ENCODE measurements at places on chromosomes 4 and X.

- DNase-seq = no peak
Measured at GRCh38 chr4:126202226-126202625, 887.5 kb downstream of the FAT4 start.

- no peak for DNase-seq
Measured at GRCh38 chr4:38154252-38154651, 194.1 kb downstream of the PTTG2 start.

DNA sequence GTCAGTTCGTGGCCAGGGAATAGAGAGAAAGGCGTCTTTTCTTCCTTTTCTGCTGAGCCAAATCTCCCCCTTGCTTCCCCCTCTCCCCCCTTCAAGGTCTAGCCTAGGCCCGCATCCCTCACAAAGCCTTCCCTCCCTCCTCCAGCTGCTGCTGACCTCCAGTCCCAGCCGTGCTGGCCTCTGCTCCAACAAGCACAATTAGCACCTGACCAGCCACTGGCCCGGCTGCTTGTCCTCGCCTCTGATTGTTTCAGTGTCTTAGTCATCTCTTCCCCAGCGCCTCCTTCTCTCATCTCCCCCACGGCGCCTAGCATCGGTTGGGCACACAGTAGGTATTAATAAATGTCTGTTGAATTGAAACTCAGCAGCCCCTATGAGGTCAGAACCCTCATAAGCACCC lies 4.2 kb downstream of the ELF4 start:
- DNase-seq = no peak

- no peak for DNase-seq
Measured at GRCh38 chr4:86961605-86962295, 26.9 kb downstream of the AFF1 start.

- DNase-seq = no peak
Measured at GRCh38 chrX:19955306-19955705, 35.6 kb downstream of the BCLAF3 start.

- no peak for DNase-seq
Measured at GRCh38 chr4:127416115-127416514, 216.6 kb upstream of the INTU start.

DNA sequence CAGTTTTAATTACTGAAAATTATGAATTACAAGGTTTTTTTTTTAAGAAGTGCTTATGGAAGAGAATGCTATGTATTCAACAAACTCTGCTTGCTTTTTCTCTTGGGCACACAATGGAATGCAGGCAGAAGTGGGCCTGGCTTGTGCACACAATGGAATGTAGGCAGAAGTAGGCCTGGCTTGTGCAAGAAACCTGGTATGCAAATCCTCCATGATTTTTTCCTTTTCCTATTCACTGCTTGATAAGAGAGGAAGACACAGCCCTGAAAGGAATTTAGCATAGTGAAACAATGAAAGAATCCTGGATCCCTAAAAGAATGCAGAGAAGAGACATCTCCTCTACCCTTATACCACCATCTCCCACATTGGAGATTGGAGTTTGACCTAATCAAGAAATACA lies 138.4 kb downstream of the COL25A1 start:
- DNase-seq = no peak

GRCh38 chr4:32771491-32771890 lies 2051.3 kb downstream of the PCDH7 start:
- no peak for DNase-seq

DNA sequence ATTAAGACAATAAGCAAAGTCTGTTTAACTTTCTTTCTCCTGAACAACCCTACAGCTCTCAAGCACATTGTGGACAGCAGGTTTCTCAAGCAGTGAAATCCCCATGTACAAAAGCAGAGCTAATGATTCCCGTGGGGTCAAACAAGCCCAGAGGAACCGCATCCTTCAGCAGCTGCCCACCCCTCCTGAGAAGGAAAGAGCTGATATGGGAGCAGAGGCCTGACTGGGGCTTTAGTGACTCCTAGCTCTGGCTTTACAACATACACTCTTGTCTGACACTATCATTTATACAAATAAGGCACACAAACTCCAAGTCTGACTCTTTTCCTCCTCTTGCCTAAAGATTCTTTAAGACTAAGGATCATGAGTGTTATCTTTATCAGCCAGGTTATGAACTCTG lies 32.8 kb downstream of the HDAC8 start:
- no peak for DNase-seq

GRCh38 chr4:45693746-45694145 lies 430.1 kb downstream of the GABRG1 start:
- no peak for DNase-seq

GRCh38 chr4:76545226-76545884 lies 110.3 kb downstream of the SHROOM3 start:
- no peak for DNase-seq

GRCh38 chr4:24967346-24967745 lies 54.5 kb upstream of the CCDC149 start:
- DNase-seq = no peak

DNA sequence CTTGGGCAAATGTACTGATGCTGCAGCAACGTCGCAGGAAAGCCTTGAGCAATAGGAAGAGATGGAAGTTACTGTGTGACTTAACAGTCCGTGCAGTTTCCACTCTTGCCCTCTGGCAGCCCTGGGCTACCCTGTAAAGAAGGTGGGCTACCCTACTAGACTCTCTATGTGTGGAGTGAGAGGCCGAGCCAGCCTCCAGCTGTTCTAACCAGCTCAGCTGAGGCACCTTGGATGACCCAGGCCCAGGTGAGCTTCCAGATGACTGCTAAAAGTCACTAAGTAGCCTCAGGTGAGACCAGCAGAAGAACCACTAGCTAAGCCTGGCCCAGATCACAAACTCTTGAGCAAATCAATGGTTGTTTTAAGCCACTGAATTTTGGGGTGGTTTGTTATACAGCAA lies 34.9 kb upstream of the PPP2R2C start:
- peak; percentile 28 for DNase-seq

GRCh38 chrX:38357747-38358673 lies 5.6 kb downstream of the OTC start:
- DNase-seq = no peak

DNA sequence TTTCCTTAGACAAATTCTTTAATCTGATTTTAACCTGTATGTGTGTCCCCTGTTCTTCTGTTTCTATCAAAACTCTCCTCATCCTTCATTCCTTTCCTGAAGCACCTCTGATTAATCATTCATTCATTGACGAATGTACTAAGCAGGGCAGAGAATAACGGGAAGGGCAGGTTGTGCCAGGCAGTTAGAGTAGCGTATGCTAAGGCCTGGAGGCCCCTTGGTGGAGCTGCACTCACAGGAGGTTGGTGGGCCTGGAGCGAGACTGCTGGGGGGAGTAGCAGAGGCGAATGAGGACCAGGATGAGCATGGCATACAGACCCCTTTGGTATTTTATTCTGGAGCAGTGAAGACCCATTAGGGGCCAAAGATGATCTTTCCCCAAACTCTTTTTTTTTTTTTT lies 22.5 kb downstream of the PTTG2 start:
- DNase-seq = no peak

DNA sequence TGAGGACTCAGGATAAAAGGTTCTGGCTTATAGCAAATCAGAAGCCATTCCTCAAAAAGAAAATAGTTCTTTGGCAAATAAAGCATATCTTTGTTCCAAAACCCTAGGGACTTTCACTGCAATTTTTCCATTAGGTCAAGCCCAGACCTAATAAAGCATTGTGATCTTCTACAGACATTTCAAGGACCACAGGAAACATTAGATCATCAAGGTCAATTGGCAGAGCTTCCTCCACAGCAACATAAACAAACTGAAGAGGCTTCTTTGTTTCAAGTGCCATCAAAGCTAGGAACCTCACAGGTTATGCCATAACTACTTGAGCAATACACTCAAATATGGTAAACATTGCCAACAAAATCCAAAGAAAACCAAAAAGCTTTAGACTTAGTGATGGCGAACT lies 144.9 kb downstream of the ANXA5 start:
- no peak for DNase-seq

DNA sequence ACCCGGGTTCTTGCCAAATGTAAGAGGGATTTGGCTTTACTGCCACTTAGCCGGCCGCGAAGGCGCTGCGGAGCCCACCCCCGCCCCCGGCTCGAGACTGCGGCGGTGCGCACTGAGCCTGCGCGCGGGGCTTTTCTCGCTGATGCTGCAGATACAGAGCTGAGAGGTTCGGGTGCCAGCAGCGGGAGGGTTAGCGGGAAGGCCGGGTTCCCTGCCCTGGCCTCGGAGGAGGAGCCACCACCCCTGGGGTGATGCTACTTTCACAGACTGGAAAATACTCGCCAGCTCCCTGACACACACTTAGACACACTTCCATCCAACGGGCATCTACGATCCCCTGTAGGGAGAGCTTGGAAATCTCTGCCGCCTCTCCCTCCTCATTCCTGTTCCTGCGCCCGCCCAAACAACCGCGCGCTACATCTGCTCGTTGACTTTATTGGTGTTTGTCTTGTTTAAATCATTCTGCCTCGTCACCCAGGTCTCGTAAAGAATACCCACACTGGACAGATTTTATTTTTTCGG lies 2.1 kb upstream of the PCDH7 start:
- no peak for DNase-seq

DNA sequence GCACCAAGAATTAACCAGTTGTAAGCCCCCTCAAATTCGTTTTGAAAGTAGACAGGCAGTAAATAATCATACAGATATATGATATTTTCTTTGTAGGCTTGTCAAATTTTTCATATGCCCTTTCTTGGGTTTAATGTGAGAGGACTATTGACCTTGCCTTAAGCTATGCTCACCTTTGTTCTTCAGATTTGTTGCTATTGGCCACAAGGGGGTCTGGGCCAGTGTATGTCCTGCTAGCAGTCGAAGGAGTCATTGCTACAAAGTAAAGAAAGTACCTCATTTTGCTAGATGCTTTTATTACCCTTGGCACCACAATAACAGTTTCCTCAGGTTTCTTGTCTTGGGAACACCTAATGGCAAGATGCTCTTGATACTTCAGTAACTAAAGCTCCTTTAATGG lies 51.7 kb downstream of the IGSF1 start:
- DNase-seq = no peak

- no peak for DNase-seq
Measured at GRCh38 chr4:138598226-138598625, 356.1 kb upstream of the SLC7A11 start.

DNA sequence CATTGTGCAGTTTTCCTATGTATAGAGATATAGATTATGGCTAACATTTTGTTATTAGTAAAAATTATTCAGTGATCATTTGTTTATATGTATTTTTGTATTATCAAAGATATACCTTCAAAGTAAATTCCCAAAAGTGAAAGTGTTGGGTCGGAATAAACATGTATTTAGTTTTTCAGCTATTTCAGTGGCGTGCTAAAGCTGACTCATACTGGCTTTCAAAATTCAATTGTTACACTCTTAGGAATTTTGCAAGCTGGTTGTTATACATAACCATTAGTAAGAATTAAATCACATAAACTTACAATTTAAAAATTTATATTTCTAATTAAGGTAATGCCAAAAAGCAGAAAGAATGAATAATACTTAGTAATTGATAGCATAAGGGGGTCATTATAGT lies 288.4 kb upstream of the NRK start:
- no peak for DNase-seq

DNA sequence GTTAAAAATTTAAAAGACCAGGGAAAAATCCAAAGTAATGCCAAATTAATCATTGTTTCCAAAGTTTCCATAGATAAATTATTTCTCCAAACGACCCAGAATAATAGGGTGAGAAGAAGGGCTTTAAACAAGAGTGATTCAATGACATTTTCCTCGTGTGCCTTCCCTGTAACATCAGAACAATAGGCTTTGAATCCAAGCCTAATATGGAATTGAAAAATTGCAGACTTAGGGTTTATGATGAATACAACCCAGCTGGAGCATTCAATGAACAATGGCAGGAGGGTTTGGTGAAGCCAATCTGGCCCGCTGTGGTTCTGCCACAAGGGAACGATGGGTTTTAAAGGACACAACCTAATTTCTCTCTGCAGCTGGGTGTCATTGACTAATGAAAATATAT lies 94.2 kb downstream of the CBLL2 start:
- DNase-seq = no peak

DNA sequence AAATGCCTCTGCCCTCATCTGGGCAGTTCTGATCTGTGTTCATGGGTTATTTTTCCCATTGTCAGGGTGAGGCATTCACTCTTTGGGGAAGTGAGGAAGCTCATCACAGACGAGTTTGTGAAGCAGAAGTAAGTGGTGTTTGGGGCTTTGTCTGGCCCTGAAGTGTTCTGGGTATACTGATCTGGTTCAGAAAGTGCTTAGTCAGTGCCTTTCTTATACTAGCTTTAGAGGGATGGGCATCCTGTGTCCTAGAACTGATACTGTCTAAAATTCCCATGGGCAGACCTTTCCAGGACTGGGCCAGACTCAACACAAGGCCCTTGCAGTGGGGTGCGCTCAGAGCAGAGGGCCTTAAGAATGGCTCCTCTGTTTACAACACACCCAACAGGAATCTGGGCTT lies 6.4 kb downstream of the TRO start:
- no peak for DNase-seq

GRCh38 chr4:121783210-121783609 lies 17.9 kb upstream of the EXOSC9 start:
- DNase-seq = no peak

GRCh38 chr4:147689067-147689466 lies 5.1 kb upstream of the PRMT9 start:
- no peak for DNase-seq

DNA sequence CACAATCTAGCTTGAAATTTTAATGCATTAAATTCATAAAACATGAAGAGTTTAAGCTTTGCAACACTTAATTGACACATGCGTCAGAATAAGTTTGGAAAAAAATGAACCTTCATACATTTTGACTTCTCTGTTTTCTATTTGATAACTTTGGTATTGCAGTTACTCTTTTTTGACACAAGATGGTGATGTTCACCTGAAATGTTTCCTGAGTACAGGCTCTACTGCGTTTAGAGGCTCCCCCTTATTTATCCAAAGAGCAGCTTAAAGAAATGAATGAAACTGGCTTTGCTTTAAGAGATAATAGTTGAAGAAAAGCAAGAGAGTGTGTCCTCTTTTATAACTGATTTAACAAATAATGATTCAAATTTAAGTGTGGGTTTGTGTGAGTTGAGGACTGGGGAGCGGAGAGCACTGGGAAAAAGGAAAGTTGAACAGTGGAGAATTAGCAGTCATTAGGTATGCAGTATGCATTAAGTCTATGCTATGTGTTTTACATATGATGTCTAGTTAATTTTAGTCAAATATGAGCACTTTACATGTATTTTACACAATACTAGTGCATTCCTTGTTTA lies 180.6 kb upstream of the NUDT6 start:
- no peak for DNase-seq

- DNase-seq = no peak
Measured at GRCh38 chrX:2635342-2635741, 55.8 kb upstream of the CD99 start.

- no peak for DNase-seq
Measured at GRCh38 chr4:11634283-11634682, 205.6 kb upstream of the HS3ST1 start.

GRCh38 chr4:181991369-181992108 lies 251.7 kb upstream of the TENM3 start:
- DNase-seq = no peak

GRCh38 chrX:135543924-135544323 lies 23.5 kb downstream of the INTS6L start:
- DNase-seq = no peak

GRCh38 chr4:68773699-68774098 lies 42.1 kb upstream of the UGT2B10 start:
- no peak for DNase-seq

Data from sciatic nerve (tissue), 2 donors.